ENCODE measurements at places on chromosomes 16 and 17.
A peak's percentile ranks its signal among the peaks of the same experiment; 100 is the strongest.

DNA sequence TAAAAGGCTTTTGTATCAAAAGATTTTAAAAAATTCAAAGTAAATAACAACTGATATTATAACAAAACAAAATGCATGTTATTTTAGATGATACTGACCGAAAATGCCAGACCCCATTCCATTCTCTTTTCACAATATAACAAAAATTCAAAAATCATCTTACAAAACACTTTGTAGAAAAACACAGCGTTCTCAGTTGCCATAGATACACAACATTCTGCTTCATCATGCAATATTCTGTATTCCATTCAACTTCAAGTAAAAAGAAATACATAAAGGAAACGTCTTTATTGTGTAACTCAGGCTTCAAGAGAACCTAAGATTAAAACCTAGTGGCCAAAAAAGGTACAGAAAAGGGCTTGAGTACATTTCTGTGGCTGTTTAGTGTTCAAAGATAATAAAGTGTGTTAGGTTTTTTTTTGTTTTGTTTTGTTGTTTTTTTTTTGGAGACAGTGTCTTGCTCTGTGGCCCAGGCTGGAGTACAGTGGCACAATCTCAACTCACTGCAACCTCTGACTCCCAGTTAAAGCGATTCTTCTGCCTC lies 250.5 kb downstream of the CEP112 start:
- DNase-seq: no peak

- peak; percentile 47 for DNase-seq
These were observed 521 bp downstream of the C16orf87 start for GRCh38 chr16:46830417-46830901.

DNA sequence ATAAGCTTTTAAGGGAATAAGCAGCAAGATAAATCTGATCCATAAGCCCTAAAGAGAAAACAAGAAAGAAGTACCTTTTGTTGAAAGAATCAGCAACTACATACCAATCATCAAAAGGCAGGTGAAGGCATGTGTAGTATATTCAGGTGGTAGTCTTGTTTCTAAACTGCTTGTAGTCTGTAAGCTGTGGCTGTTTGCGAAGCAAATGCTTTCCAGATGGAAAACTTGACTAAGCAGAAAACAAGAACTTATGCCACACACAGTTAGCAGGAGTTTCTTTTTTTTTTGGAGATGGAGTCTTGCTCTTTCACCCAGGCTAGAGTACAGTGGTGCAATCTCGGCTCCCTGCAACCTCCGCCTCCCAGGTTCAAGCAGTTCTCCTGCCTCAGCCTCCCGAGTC lies 5.7 kb downstream of the CBX1 start:
- no peak for DNase-seq

DNA sequence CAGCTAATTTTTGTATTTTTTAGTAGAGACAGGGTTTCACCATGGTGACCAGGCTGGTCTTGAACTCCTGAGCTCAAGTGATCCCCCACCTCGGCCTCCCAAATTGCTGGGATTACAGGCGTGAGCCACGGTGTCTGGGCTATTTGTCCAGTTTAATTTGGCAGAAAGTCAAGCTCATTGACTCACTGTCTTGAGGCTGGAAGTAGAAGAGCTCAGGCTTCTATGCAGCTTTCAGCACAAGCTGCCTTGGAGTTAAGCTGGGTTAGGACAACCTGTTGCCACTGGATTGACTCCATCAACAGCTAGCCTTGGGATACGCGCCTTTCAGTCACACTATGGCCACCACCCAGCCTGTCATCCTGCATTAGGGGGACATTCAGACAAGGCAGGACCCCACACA lies 76.2 kb upstream of the DNAH17 start:
- no peak for DNase-seq

GRCh38 chr17:34527136-34527907 lies 52.1 kb upstream of the TMEM132E start:
- DNase-seq: no peak

DNA sequence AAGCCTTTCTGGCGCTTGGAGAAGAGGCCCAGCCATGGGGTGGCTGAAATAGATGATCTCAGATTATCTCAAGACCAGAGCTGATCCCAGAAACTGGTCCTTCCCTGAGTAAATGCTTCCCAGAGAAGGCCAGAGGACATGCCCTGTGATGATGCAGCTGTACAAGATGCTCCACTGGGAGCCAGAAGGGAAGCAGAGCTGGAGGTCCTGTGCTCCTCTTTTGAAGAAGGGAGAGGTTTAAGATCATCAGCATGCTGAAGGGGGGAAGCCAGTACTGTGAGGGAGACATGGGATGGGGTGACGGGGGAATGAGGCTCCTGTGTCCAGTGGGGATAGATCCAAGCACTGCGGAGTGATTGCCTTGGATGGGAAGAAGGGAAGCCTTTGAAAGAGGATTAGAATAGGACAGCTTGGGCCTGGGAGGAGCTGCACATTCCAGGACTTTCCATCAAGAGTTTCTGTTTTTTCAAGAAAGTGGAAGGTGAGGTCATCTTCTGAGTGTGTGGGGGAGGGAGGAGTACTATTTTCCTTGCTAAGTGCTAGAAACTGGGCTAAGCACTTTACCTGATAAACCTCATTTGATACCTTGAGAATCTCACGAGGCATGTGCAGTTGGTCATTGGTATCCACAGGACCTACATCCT lies 16.4 kb upstream of the ALOX15B start:
- DNase-seq: no peak

GRCh38 chr17:49576917-49577649 lies 1.4 kb downstream of the NXPH3 start:
- no peak for DNase-seq

GRCh38 chr16:74759564-74759963 lies 15.1 kb downstream of the FA2H start:
- DNase-seq: no peak

DNA sequence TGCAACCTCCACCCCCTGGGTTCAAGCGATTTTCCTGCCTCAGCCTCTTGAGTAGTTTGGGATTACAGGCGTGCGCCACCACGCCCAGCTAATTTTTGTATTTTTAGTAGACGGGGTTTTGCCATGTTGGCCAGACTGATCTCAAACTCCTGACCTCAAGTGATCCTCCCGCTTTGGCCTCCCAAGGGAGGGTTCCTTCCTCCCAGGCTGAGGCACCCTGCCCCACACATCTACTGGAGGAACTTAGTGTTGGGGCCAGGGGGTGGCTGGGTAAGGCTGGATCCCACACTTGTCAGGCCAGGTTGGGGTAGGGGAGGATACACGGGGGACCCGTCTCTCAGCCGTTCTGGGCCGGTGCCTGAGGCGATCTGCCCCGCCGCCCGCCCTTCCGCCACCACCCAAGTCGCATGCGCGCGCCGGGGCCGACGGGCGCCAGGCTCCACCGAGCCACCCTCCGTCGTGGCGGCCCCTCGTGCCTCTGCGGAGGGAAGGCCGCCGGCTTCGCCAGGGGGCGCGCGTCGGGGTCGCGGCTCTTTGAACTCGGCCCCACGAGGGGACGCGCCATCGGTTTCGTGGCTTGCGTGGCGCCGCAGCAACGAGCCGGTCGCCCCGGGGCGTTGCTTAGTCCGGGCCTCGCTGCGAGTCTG lies 15.9 kb downstream of the GRB7 start:
- peak; percentile 79 for DNase-seq

DNA sequence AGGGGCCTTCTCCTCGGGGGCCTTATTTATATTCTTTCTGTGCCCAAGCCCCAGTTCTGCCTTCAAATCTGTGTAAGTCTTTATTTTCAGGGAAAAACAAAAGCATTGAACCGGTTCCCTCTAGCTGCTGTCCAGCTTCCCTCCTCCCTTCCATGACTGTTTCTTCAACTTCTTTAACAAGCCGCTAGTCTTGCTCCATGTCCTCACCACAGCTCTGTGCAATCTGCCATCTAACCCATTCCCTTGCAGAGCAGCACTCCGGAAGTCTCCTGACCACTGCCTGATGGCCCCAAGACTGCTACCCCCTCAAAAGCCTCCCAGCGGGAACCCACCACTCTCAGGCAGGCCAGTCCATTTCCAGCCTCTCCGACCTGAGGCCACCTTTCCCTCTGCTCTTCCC lies 16.9 kb downstream of the EMC8 start:
- DNase-seq: no peak

GRCh38 chr17:17556671-17557070 lies 34.8 kb downstream of the PEMT start:
- no peak for DNase-seq

- no peak for DNase-seq
These were observed 40.3 kb upstream of the MRPS23 start for GRCh38 chr17:57889892-57890856.

GRCh38 chr17:50471009-50471905 lies 2.6 kb upstream of the CHAD start:
- no peak for DNase-seq

DNA sequence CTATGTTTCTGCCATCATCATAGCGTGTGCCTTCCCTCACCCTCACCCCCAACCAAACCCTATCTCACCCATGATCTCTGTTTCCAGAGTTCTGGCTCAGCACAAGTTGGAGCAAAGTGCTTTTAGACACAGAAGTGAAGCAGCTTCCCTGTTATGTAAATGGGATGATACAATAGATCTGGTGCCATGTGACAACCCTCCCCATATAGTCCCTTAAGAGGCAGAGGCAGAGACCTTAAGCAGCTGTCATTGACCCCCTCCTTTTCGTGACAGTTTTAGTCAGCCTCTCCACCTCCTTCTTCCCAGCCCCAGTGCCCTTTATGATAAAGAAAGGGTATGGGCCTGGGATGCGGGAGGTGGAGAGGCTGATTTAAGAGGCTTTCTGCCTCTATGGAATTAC lies 40.3 kb upstream of the MED13 start:
- DNase-seq: no peak

GRCh38 chr17:68455901-68456338 lies 1.4 kb downstream of the WIPI1 start:
- DNase-seq: no peak

DNA sequence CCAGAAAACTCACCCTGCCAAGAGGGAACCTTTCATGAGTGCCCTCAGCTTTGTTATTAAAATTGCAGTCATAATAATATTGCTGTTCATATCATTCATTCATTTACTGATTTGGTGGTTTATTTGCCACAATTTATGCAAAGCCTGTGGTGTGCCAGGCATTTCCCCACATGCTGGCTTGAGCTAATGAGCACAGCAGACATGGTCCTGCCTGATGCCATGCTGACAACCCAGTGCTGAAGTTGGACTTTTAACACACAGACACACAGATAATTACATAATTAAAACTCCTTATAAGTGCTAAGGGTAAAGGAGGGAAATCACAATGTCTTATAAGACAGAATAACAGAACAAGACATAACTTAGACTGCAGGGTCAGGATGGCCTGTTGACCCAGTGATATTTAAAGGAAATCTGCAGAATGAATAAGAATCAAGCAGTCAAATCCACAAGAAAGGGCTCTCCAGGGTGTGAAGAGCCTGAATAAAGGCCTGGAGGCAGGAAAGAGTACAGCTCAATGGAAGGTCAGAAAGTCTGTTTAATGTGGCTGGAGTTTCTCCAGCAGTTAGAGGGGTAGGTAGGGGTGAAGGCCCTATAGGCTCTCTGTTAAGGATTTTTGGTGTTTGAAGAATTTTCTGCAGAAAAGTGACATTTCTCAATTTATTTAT lies 196.9 kb upstream of the CDH11 start:
- no peak for DNase-seq

DNA sequence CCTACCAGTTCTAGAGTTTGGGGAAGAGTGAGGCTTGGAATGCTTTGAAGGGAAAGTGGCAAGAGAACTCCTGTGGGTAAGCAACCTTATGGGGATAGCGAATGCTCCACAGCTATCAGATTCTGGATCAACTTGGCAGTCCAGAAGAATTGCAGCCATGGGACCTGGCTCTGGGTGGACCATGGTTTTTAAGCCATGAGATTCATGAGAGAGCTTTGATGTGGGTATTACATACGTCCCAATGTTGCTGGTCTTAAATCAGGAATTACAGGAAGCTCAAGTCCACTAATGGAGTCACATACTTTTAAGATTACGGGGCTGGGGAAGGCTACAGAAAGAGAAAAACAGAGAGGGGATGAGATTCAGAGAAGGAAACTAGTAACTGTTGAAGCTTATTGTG lies 142.5 kb upstream of the ELAC2 start:
- DNase-seq: no peak

GRCh38 chr16:64627288-64627687 lies 494.6 kb downstream of the CDH11 start:
- no peak for DNase-seq

DNA sequence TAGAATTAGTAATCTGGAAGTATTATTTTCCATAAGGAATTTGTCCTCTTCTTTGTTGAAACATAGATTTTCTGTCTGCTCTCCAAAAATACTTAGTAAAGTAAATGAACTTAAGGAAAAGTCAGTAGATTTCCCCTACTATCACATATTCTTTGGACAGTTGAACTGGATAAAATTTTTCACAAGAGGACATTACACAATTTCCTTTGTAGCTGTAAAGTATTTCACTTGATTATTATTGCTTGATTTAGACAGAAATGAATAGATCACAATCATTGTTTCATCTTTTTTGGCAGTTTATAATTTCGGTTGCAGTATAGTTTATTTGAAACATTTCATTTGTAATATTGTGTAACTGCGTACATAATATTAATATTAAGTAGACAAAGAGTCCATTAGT lies 12.5 kb downstream of the CYB5B start:
- DNase-seq: no peak

DNA sequence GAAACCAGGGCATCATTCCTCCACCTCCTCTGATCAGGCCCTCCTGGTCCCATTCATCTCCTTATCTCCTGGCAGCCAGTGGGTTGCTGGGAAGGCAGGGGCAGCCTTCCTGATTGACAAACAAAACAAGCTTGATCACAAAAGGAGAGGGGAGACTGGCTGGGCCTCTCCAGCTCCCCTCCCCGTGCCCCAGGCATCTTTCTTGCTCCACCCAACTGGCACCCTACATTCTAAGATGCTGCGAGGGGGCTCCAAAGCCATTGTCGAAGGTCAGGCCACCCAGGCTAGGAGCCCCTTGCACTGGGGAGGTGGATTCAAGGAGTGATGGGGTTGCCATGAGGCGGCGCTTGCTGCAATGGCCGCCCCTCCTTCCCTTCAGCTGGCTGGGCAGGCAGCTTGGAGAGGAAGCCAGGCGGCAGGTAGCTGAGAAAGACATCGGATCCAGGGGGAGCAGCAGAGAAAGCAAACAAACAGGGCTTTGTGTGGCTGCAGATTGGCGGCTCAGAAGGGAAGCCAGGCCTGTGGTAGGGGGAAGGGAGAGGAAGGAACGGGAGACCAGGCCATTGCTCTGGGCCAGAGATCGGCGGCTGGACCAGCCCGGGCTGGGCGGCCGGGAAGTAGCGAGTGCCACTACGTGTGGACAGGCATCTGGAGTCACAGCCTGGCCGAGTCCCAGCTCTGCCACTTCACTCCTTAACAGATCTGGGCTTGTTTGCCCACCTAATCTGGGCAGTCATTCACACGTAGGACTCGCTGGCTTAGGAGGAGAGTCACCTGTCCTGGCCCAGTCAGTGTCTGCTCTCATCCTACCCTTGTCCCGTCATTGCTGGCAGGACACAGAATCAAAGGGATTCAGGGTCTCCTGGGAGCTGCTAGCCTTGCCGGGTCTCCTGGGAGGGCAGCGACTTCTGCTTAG lies 12.3 kb downstream of the RAI1 start:
- no peak for DNase-seq

GRCh38 chr16:11347831-11348230 lies 2.6 kb downstream of the RMI2 start:
- DNase-seq: no peak
